ENCODE measurements at places on chromosomes 2 and 18.

DNA sequence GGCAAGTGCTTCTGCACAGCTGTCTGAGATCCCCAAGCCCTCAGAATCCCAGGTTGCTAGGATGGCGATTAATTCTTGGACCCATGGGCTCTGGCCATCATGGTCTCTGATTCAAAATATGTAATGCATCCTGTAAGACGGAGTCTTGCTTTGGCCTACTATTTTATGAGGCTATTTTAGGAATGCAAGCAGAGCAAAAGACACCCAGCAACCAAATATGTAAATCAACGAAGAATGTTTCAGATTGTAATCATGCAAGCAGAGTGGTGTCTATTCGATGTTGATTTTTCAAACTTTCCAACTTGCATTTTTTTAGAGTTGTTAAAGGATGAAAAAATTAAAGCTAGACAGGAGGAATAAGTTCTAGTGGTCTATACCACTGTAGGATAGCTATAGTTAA is 154.8 kb downstream of the COL6A3 start:
- no peak for DNase-seq

DNA sequence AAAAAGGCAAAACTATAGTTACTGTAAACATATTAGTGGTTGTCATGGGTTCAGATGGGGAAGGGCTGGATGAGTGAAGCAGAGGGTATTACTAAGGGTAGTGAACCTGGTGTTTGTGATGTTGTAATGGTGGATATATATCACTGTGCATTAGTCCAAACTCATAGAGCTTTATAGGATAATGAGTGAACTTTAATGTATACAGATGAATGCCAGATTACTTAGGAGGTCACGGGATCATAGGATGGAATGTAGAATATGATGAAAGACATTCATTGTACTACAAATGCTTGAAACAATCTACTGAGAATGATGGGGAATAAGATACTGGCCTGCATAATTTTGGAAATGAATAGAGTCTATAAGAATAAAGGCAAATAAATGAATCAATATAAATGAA is 226.7 kb upstream of the ZNF804A start:
- no peak for DNase-seq

- no peak for DNase-seq
These were observed 43.2 kb downstream of the PARD6G start for GRCh38 chr18:80204142-80204541.

DNA sequence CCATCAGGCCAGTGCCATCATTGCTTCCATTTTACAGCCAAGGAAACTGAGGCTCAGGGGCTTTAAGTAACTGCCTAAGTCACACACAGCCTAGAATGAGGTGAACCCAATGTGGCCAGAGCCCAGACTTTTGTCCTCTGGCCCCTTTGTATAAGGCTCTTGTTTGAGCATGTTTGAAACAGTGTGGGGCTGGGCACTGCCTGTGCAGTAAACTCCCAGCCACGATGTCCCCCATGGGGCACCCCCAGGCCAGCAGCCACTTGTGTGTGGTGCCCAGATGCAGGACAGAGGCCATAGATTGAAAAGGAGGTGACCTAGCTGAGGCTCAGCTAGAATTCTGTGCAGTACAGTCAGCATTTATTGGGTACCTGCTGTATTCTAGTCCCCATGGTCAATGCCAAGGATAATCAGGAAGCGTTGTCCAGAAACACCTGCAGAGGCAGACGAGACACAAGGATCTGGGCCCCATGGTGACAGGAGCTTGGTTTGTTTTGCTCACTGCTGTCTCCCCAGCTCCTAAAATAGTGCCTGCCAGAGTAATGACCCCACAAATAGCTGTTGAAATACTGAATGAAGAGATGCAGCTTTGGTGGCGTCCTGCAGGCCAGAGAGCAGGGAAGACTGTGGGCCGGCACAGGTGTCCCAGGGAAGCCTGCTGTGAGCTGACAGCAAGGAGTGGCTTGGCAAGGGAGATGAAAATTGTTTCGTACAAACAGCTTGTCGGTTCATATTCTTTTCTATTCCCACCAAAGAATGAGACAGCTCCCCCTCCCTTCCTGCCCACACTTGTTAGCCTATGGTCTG is 160.7 kb downstream of the LDLRAD4 start:
- no peak for DNase-seq

- peak; percentile 61 for DNase-seq
These were observed 4.3 kb downstream of the COL3A1 start for GRCh38 chr2:188978291-188979081.

DNA sequence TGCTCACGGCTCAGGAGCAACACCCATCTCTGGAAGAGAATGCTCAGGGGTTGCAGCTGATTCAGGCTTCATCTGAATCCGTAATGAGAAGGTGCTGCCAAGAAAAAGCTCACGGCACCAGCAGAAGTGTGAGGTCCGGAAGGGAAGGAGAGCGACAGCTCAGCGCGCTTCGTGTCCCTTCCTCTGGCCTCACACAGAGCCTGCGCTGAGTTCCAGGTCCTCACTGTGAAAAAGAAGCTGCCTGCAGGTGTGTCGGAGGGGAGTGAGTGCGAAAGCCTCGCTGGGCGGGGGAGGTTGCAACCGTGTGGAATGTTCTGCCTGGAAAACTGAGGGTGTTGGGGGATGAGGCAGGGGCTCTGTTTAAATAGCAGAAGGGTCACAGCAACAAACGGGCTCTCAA is 76.2 kb upstream of the TWIST2 start:
- DNase-seq = no peak

DNA sequence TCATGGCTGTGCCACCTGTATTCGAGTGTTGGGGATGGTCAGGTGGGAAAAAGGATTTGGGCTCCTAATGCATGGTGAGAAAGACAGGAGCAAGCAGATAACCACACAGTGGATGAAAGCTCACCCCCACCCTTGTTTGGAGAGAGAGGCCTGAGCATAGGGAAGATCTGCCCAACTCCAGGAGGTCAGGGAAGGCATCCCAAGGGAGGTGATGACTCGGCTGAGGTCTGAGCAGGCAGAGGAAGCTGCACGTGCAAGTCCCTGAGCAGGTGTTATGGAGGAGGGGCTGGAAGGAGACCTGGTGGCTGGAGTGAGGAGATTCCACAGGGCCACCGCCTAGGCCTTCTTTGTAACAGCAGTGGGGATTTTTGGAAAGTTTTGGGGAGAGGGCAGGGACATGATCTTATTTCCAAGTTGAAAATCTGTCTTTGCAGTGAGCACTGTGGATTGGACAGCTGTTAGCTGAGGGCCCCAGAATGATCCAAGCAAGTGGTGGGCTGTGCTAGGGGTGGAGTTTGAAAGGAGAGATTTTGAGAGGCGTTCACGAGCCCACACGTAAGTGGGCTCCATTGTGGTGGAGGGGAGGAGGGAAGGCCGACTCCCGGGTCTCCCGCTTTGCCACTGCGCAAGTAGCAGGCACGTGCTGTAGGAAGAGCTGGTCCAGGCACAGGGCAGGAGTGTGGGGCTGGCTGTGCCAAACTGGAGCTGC is 228.5 kb downstream of the GLI2 start:
- DNase-seq = peak; percentile 62

DNA sequence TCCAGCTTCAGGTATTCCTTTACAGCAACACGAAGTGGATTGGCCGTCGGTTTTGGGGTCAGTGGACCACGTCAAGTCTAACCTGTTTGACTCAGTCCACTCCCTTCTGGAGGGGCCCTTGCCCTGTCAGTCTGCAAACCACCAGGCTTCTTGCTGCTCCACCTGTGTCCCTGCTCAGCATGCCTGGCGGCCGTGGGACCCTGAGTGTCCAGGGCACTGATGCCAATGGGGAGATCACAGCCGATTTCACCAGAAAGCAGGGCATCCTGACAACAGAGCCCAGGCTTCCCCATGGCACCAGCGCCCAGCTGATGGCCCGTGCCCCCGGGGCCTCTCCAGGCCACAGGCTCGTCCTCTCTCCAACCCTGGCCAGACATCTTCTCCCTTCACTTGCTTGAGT is 41.2 kb upstream of the HS6ST1 start:
- no peak for DNase-seq

GRCh38 chr2:19592197-19592596 is 233.8 kb upstream of the OSR1 start:
- no peak for DNase-seq

DNA sequence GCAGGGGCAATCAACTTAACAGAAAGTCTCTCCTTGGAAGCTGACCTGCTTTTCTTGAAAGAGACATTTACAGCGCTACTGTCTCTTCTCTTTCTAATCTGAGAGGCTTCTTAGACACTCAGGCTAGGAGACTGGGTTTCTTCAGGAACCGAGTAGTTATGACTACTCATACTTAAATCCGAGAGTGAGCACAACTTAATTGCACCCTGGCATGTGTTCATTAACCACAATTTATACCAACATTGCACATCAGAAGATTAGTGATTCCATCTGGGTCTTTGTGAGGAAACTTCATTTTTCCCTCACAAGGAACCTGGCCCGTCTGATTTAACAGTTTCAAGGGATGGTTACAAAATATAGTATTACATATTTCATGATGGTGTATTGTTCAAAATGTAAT is 176.9 kb downstream of the UBE2E3 start:
- DNase-seq = peak; percentile 36

- DNase-seq = no peak
These were observed 271.7 kb upstream of the FSIP2 start for GRCh38 chr2:185466915-185467314.

DNA sequence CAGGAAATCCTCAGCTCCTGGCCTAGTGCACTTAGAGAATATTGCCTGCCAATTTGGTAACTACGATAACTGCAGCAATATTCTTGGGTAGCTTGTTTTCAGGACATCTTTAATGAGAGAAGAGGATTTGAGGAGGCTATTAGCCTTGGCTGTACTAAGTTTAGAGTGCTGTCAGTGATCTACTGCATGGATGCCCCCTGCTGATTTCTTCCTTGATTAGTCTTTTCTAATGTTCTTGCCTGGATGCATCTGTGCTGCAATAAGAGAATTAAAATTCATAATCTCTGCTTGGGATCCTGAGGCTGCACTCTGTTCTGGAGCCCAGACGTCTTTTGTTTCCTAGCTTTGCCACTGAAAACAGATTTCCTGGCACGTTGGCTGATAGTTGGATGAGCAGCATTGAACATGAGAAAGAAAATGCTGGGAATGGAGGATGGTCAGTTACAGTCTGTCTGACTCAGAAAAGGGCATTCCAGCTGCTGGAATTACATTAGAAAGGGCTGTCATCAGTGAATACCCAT is 115.4 kb downstream of the CCDC85A start:
- DNase-seq = no peak

DNA sequence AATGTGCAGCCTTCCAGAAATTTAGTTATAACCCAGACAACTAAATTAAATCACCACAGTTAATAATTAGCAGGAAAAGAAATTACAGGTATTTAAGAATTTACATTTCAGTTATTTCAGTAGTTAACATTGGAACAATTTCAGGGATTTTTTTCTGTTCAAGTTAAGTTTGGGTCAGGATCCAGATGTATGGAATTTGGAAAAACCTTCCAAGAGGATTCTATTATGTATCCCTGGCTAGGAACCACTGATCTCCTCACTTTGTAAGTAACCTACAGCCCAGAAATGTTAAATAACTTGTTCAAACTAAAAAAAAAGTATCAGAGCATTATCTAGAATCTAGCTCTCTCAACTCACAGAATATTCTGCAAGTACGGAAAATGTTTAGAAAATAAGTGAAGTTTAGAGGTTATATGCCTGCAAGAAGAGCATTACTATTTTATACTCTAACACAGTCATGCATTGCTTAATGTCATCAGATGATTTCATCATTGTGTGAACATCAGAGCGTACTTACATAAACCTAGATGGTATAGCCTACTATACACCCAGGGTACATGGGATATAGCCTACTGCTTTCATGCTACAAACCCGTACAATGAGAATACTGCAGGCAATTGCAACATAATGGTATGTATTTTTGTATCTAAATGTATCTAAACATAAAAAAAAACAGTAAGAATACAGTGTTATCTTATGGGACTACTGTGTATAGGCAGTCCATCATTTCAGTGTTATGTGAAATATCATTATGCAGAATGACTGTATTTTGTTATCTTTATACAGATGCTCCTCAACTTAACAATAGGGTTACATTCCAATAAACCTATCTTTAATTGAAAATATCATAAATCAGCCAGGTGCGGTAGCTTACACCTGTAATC is 6.1 kb downstream of the NCKAP1 start:
- no peak for DNase-seq

GRCh38 chr2:40321016-40321623 is 130.8 kb downstream of the SLC8A1 start:
- no peak for DNase-seq

- no peak for DNase-seq
These were observed 812.5 kb downstream of the DCC start for GRCh38 chr18:53152476-53152875.

- DNase-seq = no peak
These were observed 109.0 kb upstream of the CBLN2 start for GRCh38 chr18:72652990-72653593.

DNA sequence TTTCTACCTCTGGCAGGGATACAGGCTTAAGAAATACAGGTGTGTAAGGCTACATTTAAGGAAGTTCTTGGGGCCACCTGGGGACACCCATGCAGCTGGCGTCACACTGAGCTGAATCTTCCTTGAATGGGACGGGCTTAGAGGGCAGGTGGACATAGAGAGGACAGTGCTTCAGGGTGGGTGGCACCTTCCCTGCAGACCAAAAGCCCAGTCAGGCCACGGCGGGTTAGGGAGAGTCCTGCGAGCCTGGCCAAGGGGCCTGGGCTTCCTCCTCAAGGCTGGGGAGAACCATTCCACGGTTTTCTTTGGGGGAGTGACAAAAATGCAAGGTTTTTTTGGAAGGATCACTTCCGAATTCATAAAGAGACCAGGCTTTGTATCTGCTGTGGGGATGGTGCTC is 73.4 kb downstream of the GNAL start:
- DNase-seq = no peak

GRCh38 chr2:127401757-127402695 is 14.3 kb upstream of the MAP3K2 start:
- DNase-seq = no peak

- DNase-seq = peak; percentile 54
These were observed 184.7 kb downstream of the MREG start for GRCh38 chr2:215828528-215829184.

DNA sequence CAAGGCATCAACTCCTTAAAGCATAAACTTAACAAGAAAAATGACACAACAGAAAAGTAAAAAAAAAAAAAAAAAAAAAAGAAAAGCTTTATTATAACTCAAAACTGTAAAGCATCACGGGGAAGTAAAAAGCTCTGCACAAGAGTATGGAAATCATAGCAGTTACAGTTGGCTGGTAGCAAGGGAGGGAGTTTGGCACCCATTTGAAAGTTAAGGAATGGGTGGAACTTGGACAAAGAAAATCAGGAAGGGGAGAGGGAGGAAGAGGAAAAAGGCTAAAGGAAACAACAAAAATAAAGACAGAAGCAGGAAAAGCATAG is 8.6 kb downstream of the KLF7 start:
- no peak for DNase-seq

GRCh38 chr2:98013407-98014042 is 17.8 kb upstream of the TMEM131 start:
- DNase-seq = no peak
